ENCODE measurements at places on chromosomes 1 and 21.

DNA sequence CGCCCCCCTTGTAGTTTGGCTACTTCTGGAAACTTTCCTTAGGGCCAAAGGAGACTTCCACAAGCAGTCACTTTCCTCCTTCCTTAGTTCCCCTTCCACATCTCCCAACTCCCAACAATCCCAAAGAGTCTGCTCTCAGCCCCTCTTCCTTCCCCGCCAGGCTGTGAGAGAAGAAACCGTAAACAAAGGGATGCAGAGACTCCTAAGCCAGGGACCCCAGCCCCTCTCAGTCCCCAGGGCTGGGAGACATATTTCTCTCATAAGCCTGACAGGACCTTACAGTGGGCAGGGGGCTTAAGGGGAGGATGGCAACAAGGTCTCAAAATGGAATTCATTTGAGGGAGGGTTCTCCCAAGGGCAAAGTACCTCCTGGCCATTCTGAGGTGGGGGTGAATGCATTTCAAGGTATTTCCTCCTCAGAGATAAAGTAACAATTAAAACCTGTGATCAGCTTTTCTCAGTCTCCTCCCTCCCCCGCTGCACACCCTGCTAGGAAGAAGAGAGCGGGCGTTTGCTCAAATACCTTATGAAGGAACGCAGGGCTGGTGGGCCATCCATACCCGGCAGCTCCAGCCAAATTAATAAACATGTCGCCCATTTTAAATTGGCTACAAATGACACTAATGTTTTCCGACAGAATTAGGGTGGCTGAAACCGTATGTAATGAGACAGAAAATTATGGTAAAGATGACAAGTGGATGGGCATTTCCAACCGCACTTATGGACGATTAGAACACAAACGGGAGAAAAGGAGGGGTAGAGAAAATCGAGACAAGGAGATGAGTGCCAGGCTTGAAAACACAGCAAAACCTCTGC is 4.0 kb downstream of the BARHL2 start:
- DNase-seq: no peak

DNA sequence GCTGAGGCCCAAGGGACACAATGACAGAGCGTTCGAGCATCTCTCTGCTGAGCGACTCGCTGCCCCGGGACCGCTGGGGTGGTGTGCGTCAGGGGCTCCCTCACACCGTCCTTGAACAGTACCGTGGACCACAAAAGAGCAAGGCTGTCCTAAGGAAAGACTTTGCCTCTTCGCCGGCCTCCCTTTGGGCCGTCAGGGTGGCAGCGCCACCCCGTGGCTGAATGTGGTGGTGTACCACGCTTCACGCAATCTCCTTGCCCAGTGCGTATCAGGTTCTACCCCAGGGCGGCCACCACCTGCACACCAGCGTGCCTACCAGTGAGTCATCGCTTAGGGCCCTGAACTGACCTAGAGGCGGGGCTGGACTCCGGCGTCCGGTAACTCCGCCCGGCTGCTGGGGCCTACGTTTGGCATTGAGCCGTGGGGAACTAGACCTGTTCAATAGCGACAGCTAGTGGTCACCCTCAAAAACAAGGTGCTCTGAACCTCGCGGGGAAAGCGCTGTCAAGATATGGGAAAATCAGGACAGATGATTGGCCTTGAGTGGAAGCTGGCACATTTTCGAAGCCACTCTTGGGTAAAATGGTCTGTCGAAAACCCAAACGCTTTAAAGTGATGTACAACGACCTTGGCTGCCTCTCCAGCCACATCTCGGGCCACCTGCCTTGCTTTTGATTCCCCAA is 8.1 kb upstream of the TRAF3IP3 start:
- no peak for DNase-seq

DNA sequence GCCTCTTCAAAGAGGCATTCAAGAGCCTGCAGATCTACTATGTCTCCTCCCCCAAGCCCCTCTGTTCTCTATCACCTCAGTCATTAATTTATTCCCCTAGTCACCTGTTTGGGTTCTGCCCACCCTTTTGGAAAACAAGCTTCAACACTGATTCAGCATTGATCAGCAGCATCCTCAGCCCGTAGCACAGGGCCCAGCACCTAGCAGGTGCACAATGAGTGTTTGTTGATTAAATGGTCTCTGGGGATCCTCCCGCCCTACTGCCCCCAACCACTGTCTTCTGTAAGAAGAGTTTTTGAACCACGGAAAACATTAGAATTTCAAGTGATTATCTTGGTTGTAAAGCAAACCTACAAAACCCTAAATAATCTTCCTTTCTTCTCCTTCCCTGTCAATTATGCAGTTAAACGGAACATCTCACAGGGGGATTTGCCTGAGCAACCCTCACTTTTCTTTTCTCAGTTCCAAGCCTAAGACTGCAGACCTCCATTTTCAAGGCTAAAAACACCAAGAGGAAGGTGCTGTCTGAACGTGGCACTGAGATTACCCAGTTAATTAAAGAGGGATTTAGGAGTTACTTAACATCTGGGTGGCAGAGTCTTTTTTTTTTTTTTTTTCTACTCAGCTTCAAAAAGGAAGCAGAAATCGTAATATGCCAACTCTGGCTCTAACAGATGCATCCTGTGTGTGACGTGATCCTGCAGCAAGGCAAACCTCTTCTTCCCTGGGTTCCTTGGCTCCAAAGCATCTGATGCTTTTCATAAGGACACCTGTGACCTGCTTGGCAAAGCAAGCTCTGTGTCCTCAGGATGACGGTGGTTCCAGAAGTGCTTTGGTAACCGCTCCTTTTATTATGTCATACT is 163.0 kb downstream of the KAZN start:
- no peak for DNase-seq

DNA sequence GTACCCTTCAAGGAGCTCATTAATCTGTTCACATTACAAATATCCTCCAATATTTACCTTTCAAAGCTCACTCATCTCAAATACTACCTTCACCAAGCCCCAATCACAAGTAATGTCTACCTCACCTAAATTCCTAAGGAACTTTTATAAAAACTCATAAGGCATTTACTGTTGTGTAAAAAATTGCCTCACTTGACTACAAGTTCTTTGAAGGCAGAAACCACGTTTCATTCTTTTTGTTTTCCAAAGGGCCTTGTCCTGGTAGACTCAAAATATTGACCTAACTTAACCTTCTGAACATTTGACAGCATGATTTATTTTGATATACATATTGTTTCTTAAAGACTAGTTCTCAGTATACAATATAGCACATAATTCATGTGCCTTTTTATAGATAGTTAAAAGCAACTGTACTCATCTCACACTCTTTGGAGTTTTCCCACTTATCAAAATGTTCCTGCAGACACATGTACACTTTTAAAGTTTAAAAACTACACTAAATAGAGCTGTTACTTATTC is 2.5 kb downstream of the USP33 start:
- DNase-seq: no peak

GRCh38 chr1:30049748-30050296 is 673.6 kb downstream of the MATN1 start:
- no peak for DNase-seq

- no peak for DNase-seq
Measured at GRCh38 chr21:43921571-43921978, 56.6 kb downstream of the AGPAT3 start.

GRCh38 chr1:148373192-148373925 is 109.7 kb downstream of the PPIAL4G start:
- DNase-seq: no peak

GRCh38 chr1:13732971-13733667 is 33.1 kb downstream of the PRDM2 start:
- no peak for DNase-seq

All from vagina (tissue), 2 donors.